ENCODE measurements at places on chromosomes 2 and 18. TPM values are rescaled to one million over a fixed set of nuclear protein-coding genes. Genes with fewer than 3 reads are reported as not detected.

The SRD5A2 gene
- total RNA-seq = 0.07 TPM

The GPR75 gene
- total RNA-seq = 1.5 TPM

The FSHR gene
- total RNA-seq = not detected

- no peak overlapping the region for H3K4me3 ChIP-seq
- H3K4me1 ChIP-seq = peaks cover 3% of the 10 kb centered on the region
- H3K27ac ChIP-seq = no peak overlapping the region
These were observed 6.3 kb upstream of the HDAC4 start for GRCh38 chr2:239407112-239407511.

DNA sequence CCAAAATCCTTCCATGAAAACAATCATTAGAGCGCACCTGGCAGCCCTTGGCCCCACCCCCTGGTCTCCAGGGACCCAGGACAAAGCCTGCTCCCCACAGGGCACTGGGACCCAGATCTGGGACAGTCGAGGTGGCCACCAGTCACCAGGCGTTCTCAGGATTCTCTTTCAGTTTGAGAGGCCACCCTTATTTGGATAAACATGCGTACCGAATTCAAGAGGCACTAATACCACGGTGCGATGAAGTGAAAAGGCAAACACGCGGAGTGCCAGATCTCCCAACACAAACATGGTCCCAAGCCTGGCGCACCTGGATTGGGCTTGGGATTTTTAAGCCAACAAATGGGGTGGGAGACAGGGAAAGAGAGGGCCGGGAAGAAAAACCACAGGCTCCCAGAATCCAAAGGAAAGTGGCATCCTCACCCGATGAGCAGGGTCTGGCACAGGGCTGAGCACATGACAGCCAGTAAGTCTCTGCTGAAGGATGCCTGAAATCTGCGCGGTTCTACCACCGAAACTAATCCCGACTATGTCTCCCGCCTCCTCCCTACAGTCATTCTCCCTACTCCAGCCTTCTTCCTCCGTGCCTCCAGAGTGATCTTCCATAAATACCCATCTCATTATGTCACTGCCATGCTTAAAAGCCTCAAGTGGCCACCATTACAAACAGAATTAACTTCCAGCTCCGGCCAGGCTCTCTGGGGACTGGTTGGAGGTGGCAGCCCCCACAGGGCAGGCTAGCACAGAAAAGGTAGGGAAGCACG, 60.9 kb upstream of the KLHL29 start:
- peaks cover 82% of the 10 kb centered on the region for H3K27me3 ChIP-seq
- no peak overlapping the region for H3K4me3 ChIP-seq
- H3K36me3 ChIP-seq = no peaks in the 10 kb centered on the region
- no peak overlapping the region for H3K27ac ChIP-seq
- H3K4me1 ChIP-seq = no peaks in the 10 kb centered on the region

DNA sequence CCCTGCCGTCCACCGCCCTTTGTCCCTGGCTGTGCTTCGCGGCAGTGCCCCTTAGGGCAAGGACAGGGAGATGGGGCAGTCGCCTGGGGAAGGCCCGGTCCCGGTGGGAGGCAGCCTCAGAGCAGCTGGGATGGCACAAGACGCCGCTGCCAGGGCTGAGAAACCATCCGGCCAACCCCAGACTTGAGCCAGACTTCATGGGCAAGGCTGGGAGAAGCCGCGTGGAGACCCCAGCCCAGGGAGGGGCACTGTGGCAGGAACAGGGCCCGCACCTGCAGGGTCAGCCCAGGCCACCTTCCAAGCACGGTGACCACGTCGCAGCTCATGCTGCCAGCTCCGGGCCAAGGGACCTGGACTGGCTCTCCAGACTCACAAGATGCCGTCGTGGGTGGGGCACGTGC, 84.0 kb downstream of the NFATC1 start:
- H3K27me3 ChIP-seq = no peaks in the 10 kb centered on the region
- H3K4me1 ChIP-seq = no peaks in the 10 kb centered on the region
- no peaks in the 10 kb centered on the region for H3K36me3 ChIP-seq
- no peak for DNase-seq
- H3K27ac ChIP-seq = no peak overlapping the region
- H3K4me3 ChIP-seq = no peak overlapping the region

- H3K36me3 ChIP-seq = no peaks in the 10 kb centered on the region
- DNase-seq = peak; percentile 66
- no peaks in the 10 kb centered on the region for H3K27me3 ChIP-seq
- H3K4me1 ChIP-seq = peaks cover 21% of the 10 kb centered on the region
- no peak overlapping the region for H3K4me3 ChIP-seq
These were observed 48.5 kb downstream of the SMAD7 start for GRCh38 chr18:48902023-48902855.

DNA sequence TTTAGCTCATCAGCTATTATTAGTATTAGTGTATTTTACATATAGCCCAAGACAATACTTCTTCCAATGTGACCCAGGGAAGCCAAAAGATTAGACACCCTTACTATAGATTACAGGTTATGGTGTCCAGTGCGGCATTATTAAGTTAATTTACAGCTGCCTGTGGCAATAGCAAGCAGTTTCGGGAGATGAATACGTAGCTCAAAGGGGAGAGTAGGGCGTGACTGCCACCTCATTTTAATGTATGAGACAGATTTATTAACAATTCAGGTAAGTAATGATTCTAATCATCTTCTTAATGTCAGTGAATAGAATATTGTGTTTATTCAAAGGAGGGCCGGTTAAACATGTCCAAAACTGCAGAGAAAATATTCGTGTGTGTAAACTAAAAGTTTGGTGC, 6.8 kb upstream of the DSG3 start:
- DNase-seq = no peak
- no peak overlapping the region for H3K27ac ChIP-seq
- no peaks in the 10 kb centered on the region for H3K36me3 ChIP-seq
- no peaks in the 10 kb centered on the region for H3K4me1 ChIP-seq
- H3K27me3 ChIP-seq = no peaks in the 10 kb centered on the region
- no peak overlapping the region for H3K4me3 ChIP-seq

DNA sequence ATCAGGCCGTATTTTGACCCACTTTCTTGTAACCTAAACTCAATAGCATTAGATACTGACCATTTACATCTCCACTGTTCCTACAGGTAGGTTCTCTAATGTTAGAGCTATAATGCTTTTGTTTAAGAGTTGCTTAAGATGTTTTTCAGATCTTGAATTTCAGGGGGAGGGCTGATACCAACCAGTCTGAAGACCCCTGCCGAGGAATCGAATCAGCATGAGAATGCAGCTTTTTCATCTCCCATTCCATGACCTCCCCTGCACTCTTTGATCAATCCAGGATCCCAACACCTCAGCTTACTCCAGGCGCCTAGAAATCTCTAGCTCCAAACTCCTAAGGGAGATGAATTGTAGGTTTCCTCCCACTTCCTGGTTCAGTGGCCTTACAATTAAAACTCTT, 120.5 kb upstream of the MC4R start:
- H3K27me3 ChIP-seq = 0 out of 2 replicates have a peak, but pooled peaks cover 7% of the 10 kb centered on the region
- H3K36me3 ChIP-seq = no peaks in the 10 kb centered on the region
- H3K27ac ChIP-seq = no peak overlapping the region
- no peaks in the 10 kb centered on the region for H3K4me1 ChIP-seq
- DNase-seq = no peak

DNA sequence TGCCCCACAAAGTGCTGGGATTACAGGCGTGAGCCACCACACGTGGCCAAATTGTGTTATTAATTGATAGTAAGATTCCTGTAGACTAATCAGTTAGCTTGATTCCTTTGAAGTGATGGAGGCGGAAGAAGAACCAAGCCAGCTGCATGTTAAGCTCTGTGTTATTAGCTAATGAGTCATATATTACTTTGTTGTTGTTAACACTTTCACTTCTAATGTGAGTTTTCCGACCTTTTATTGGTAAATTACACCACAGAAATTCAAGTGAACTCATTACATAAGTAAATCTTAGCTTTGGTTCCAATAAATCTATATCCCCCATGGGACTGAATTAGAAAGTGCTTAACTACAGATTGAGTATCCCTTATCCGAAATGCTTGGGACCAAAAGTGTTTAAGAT, 20.3 kb downstream of the CHMP1B start:
- H3K27ac ChIP-seq = no peak overlapping the region
- peaks cover 11% of the 10 kb centered on the region for H3K4me1 ChIP-seq
- no peaks in the 10 kb centered on the region for H3K27me3 ChIP-seq
- H3K36me3 ChIP-seq = no peaks in the 10 kb centered on the region

DNA sequence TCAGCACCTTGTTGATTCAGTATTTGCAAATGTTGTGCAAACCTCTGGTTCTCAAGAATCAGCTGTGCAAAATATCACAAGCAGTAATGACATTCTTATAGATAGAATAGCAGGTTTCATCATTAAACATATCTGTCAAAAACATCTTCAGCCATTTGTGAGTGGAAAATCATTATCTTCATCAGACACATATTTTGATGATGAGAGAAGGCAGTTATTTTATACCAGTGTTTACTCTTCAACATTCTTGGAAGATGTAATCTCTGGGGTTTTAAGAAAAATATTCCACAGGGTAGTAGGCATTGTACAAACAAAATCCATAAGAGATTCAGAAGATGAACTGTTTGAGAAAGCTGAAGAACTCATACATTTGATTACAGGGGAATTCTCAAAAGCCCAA, 64.3 kb downstream of the FSIP2 start:
- no peak overlapping the region for H3K27ac ChIP-seq
- no peak overlapping the region for H3K4me3 ChIP-seq
- DNase-seq = no peak
- no peaks in the 10 kb centered on the region for H3K36me3 ChIP-seq
- H3K27me3 ChIP-seq = no peaks in the 10 kb centered on the region

Measured in PC-3 (cell line).